CD4-positive, alpha-beta T cell (primary cell): ENCODE measurements at places on chromosomes 7 and 10.

DNA sequence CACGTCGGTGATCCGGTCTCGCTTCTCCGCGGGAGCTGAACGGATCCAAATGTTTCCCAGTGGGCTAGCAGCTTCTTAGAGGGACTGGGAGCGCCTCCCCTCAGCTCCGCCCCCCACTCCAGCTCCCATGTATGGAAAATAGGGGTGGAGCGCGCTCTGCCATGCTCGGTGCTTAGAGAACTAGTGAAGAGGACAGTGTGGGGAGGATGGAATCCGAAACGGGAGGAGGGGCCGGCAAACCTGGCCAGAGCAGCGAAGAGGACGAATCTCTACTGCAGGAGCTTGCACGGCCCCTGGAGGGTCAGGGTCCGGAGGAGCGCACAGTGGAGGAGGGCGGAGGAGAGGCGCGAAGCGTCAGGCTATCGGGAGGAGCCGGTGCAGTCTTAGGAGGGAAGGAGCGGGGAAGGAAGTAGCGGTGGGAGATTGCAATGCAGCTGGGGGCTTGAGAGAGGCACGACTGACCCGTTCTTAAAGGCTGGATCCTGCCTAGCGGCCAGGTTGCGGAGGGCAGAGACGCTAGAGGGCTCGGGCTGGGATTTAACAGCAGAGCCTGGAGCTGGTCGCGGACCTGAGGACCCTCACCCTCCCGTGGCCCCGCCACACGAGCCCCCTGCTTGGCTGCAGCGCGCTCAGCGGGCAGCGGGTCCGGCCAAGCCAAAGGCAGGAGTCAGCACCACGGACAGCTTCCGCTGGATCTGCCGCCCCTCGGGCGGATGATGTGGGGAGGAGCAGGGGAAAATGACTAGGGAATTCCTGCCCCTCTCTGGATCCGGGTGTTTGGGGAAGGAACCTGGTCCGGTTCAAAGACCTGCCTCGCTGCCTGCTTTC lies at the start of gene PRLHR:
TSS of gene PRLHR (minus strand) at position 51 of the 828 bp plus-strand sequence. CDS start 404 bp downstream, outside the sequence.
- DNase-seq: no peak

- DNase-seq: no peak
Observed at GRCh38 chr10:128494665-128495064, 368.4 kb upstream of the MKI67 start.

DNA sequence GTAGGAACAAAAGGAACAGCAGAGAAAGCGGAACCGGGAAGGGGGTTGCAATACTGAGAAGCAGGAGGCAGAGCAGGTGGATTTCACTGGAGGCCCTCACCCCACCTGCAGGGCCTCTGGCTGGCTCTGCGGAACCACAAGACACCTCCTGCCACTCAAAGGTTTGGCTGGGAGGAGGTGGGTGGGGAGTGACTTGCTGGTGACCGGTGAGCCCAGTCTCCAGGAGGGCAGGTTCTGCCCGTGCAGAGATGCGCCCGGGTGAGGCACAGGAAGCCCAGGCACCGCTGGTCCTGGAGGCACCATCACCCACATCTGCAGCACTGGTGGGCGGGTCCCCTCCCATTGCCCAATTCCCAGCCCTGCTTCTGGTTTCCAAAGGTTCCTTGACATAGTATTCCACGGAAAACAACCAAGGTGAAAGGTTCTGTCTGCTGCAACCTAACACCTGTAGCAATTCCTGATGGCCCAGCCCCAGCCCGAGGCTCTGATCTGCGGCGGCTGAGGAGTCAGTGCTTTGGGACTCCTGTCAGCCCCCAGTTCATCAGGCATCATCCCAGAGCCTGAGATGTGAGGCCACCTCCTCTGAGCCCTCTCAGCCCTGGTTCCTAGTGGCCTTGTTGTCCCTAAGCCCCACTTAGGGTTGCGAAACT lies 64.4 kb downstream of the CALML3 start:
- DNase-seq: no peak

- DNase-seq: no peak
Observed at GRCh38 chr7:89049043-89049442, 253.5 kb upstream of the TEX47 start.

DNA sequence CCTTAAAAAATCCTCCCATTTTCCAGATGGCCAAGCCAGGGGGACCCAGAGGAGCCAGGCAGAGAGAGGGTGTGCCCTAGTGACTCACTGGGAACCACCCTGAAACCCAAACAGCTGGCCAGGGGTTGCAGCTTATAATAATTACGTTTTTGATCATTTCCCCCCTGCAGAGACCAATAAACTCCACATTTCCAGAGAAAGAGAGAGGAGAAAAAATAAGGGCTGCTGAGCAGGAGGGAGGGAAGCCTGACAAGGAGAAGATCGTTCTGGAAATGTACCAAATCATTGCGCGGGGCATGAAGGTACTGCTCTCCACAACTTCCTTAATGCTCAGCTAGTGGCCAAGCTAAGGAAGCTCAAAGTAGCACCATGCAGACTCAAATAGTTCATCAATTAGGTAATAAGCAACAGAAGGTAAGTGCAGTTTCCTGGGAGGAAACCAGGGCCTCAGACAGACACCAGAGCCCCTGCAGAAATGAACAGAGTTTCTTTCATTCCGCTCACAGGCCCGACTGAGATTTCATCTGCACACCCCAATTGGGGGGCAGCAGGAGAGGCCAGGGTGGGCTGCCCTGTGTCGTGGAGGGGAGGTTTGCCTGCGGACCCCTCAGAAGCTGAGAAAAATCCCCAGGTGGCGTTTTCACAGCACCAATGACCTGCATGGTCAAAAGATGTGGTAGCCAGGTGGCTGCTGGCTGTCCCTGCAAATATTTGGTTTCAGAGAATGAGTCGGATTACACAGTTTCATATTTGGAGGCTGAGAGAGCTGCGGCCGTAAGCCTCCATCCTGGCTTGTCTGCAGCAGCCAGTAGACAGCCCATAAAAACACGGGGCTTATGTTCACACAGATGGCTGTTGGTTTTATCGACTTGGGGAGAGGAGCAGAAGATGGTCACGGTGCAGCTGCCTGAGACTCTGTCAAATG lies 153.2 kb upstream of the LYZL2 start:
- no peak for DNase-seq

DNA sequence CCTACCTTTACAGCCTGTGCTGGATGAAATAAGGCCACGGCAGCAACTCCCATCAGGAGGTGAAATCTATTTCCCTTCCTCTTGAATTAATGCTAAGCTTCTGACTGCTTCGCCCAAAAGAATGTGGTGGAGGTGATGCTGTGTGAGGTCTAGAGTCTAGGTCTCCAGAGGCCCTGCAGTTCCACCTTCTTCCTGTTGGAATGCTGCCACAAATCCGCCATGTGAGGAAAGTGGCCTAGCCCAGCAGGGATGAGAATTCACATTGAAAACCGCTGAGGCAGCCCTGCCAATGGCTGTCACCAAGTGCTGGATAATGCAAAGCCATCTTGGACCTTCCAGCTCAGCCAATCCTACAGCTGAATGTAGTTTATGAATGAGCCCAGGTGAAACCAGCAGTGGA lies 28.0 kb downstream of the RHOBTB1 start:
- DNase-seq: no peak

DNA sequence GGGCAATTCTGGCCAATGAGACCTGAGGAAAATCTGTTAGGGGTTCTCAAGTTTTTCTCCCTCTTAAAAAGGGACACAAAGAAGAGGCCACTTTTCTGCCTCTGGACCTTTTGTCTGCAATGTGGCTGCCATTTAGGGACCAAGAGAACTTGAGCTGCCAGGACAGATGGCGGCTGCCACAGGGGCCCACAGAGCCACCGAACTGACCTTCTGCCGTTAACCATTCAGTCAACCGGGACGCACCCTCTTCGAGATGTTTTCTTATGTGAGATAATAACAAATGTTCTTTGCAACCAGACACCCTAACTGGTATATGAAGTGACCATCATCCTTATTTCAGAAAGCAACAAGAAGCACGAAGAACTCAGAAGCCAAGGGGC lies 29.2 kb downstream of the GSDME start:
- no peak for DNase-seq

- DNase-seq: no peak
Observed at GRCh38 chr10:30671026-30671616, 41.6 kb upstream of the LYZL2 start.

- DNase-seq: no peak
Observed at GRCh38 chr7:95290166-95290830, 34.0 kb downstream of the PON1 start.

GRCh38 chr10:93995182-93995581 lies 1.5 kb downstream of the PLCE1 start:
- DNase-seq: no peak

- DNase-seq: no peak
Observed at GRCh38 chr7:132878204-132878919, 203.5 kb downstream of the CHCHD3 start.

DNA sequence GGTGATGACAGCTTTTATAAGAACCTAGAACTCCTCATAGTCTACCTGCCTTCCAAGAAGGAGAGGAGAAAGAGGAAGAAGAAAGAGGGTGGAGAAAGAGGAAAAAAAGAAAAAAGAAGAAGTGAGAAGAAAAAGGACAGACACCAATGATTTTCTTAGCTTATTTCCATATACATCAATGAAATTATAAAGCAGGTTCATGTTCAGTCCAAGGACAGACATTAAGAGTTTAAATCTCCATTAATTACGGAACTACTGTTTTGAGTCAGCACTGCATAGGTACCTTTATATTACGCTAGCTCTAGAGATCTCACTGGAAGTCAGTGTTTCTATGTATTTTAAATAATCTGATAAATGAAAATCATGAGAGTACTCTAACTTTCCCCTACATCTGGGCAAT lies 309.0 kb upstream of the HGF start:
- no peak for DNase-seq

DNA sequence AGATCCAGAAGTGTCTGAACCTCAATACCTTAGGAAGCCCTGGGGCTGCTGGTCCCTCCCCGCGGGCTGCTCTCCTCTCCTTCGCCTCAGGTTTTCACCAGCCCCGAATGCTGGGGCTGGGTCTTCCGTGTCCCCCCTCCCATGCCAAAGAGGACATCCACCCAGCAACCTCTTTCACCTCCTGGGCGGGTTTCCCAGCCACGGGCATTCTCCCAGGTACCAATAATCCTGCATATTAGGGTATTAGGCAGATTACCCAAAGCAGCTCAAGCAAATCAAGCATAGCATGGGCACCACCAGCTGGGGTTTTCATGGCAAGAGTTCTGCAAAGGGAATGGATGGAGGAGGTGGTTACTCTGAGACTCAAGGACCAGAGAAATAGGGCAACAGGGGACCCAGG lies 224.4 kb downstream of the KCNMA1 start:
- no peak for DNase-seq
